Left kidney (tissue), 8 donors: ENCODE measurements at places on chromosomes 3 and 15. TPM values are rescaled to one million over a fixed set of nuclear protein-coding genes. Genes with fewer than 3 reads are reported as not detected.

Gene C15orf62
- polyA plus RNA-seq, result 3.3 TPM

DNA sequence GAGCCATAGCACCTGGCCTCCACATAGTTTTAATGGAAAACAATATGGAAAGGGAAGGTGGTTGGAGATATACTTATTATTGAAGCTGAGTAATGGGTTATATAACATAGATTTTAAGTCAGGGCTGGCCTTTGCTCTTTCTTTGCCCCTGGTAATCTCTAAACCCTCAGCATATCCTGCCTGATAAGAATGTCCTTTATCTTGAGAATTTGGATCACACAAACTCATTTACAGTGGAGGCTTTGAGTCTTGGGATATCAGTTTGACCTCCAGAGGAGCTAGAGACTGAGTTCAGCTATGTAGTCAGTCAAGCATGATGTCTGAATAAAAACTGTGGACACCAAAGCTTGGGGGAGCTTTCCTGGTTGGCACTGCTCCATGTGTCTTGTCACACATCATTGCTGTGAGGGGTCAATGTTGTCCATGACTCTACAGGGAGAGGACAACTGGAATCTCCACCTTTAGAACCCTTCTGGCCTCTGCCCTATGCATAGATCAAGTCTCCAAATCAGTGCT is 9.0 kb upstream of the C3orf33 start:
- DNase-seq, result no peak

GRCh38 chr3:46729038-46729437 is 11.4 kb upstream of the PRSS50 start:
- no peak for DNase-seq

GRCh38 chr3:69671082-69671952 is 67.9 kb upstream of the MITF start:
- peak; percentile 59 for DNase-seq

DNA sequence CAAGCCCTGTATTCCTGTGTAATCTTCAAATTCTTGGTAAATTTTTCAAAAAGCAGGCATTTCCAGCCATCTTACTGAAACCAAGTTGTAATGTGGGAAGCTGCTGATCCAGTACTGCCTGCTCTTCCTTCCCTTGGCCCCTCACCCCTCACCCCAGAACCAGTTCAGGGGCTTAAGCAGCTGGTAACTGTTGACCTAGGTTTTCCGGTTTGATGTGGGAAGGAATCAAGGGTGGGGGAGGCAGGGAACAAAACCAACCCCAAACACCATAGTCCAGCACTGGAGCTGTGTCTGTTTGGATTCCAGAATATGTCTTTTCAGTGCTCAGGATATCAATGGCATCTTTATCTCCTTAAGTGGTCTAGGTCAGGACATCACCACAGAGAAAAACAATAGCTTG is 26.7 kb downstream of the SNX1 start:
- DNase-seq, result no peak
